ENCODE measurements at places on chromosomes 1 and 21. TPM values are rescaled to one million over a fixed set of nuclear protein-coding genes. Genes with fewer than 3 reads are reported as not detected.

AVPR1B gene
- not detected for total RNA-seq

BCL10 gene
- 17.4 TPM for total RNA-seq

- H3K27me3 ChIP-seq = no peaks in the 10 kb centered on the region
- H3K27ac ChIP-seq = no peak overlapping the region
Observed at GRCh38 chr1:218785928-218786327, 387.8 kb upstream of the LYPLAL1 start.

F13B gene
- not detected for total RNA-seq

DNA sequence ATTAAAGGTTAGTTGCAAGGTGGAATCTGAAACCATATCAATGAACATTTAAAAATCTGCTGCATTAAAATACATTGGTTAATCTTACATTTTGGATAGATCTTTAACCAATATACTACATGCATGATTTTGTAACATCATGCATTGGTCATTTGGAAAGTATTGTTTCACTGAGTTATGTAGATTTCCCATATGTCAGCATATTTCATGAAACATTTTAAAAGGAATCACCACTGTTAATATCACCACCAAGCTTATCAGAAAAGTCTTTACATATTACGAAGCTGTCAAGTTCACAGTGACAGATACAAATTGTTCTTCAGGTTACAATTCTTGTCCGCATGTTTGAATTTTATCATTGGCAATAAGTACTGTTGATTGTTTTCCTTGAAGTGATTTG is 89.9 kb upstream of the ADGRL2 start:
- no peaks in the 10 kb centered on the region for H3K36me3 ChIP-seq
- no peak overlapping the region for H3K27ac ChIP-seq
- H3K4me3 ChIP-seq = no peak overlapping the region
- no peak for DNase-seq
- no peaks in the 10 kb centered on the region for H3K4me1 ChIP-seq
- H3K27me3 ChIP-seq = no peaks in the 10 kb centered on the region

LDLRAD1 gene
- not detected for total RNA-seq

DNA sequence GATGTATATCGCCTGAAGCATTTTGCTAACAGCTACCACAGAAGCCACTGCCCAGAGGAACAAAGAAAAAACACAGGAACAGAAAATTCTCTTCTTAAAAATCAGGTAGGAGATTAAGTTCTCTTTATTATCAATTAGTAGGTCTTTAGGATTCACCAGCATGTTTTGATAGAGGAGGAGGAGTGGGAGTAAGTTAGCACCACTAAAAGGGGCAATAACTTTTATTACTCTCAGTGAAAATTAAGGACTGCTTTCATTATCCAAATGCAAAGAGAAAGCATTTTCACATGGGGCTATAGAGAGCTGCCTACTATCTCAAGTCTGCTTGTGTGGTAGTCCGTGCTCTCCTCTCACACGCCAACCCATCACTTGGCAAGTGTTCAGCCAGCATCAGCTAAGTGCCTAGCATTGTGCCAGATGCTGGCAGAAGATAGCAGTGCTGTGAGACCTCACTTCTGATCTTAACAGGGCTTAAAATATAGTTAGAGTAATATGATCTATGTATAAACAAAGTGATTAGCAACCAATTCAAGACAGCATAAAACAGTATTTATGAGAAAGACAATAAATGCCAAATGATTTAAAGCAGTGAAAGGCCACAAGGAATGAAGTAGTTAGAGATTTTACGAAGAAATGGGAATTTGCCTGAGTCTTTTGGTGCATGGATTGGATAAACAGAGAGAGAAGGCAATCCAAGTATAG is 39.8 kb downstream of the ASTN1 start:
- no peaks in the 10 kb centered on the region for H3K36me3 ChIP-seq
- H3K4me3 ChIP-seq = no peak overlapping the region
- no peak for DNase-seq
- H3K27me3 ChIP-seq = no peaks in the 10 kb centered on the region

GPR25 gene
- total RNA-seq = not detected

PBX1 gene
- 91.1 TPM for total RNA-seq

DNA sequence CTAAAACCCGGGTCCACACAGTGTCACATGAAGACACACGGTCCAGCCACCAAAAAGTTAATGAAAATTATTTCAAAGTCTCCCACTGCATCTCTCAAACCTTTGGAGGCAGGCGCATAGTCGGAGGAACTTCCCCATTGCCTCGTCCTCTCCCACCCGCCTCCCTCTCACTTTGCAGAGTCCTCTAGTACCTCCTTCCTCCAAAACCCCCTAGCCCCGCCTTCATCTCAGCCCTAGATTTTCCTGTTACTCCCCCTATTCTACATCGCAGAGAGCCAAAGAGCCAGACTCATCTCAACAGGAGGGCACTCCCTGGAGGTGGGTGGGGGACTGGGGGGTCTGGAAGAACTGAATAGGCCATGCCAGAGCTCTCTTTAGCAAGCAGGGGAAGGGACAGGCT is 79.3 kb downstream of the DISP3 start:
- DNase-seq = peak; percentile 36
- H3K27ac ChIP-seq = no peak overlapping the region
- H3K4me3 ChIP-seq = no peak overlapping the region

DNA sequence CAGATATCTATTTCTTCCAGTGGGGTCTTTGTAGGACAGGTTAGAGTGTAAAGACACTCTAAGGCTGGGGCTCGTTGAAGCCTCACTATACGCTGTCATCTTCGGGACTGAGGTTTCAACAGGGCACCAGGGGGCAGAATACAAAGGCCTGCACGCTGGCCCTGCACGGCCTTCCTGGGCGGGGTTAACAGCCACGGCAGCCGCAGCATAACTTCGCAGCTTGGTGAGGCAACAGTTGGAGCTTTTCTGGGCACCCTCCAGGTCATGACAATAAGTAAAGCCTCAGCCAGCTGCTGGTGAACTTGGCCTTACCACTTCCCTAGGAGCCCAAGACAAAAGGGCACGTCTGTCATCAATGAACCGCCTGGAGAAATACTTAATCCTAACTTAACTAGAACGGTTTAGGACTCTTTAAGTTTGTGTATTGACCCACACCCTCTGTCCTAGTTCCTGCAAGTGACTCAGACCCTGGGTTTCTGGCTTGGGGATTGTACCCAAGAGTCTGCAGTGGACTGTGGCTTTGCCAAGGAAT is 2.3 kb upstream of the RUNX1 start:
- H3K4me3 ChIP-seq = no peak overlapping the region
- no peak overlapping the region for H3K27ac ChIP-seq
- H3K36me3 ChIP-seq = no peaks in the 10 kb centered on the region
- no peaks in the 10 kb centered on the region for H3K27me3 ChIP-seq
- H3K4me1 ChIP-seq = peaks cover 10% of the 10 kb centered on the region
- peak; percentile 87 for DNase-seq

ANXA9 gene
- total RNA-seq = 0.77 TPM

DNA sequence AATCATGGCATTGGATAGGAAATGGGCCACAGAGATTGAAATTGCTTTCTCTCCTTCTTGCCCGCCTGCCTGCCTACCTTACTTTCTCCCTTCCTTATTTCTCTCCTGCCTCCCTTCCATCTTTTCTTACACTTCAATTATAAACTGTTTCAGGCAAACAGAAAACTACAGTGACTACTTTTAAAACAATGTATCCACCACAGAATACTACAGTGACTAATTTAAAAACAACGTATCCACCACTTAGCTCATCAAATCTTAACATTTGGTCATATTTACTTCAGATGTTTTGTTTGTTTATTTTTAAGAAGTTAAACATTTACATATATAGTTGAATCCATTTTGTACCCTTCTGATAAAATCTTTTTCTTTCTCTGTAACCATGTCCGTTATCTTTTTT is 54.4 kb downstream of the SNRPE start:
- no peak for DNase-seq
- no peaks in the 10 kb centered on the region for H3K27me3 ChIP-seq
- H3K36me3 ChIP-seq = no peaks in the 10 kb centered on the region
- no peak overlapping the region for H3K27ac ChIP-seq
- H3K4me1 ChIP-seq = no peaks in the 10 kb centered on the region

GRCh38 chr1:173749137-173749536 is 34.4 kb downstream of the KLHL20 start:
- H3K4me1 ChIP-seq = no peaks in the 10 kb centered on the region
- H3K27ac ChIP-seq = no peak overlapping the region
- DNase-seq = no peak
- peaks cover 4% of the 10 kb centered on the region for H3K36me3 ChIP-seq
- no peaks in the 10 kb centered on the region for H3K27me3 ChIP-seq

DNA sequence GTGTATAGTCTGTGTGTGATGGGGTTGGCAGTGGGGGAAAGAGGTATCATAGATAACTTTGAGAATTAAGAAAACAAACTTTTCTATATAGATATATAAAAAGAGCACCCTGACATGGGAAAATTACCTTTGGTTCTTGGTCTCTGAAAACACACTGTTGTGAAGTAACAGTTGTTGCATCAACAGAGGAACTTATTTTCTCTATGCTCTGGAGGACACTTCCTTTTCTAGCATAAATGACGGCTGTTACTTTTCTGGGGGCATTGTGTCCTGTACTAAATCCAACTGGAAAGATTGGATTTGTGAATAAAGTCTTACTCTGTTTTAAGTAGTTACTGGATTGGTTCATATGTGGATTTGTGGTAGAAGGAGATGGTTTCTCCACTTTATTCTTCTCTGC is 12.6 kb downstream of the LRIF1 start:
- no peak for DNase-seq
- no peaks in the 10 kb centered on the region for H3K4me1 ChIP-seq
- H3K27me3 ChIP-seq = no peaks in the 10 kb centered on the region
- H3K36me3 ChIP-seq = no peaks in the 10 kb centered on the region
- no peak overlapping the region for H3K27ac ChIP-seq

NHLH1 gene
- total RNA-seq = 0.22 TPM

OR2T35 gene
- not detected for total RNA-seq

AQP10 gene
- not detected for total RNA-seq

COL6A1 gene
- total RNA-seq = 12.6 TPM
